ENCODE measurements at places on chromosomes 4 and X.

- peak; percentile 49 for DNase-seq
These were observed 280.6 kb downstream of the PPP3CA start for GRCh38 chr4:101066626-101067170.

GRCh38 chr4:17497890-17498523 lies 13.9 kb downstream of the QDPR start:
- DNase-seq, result no peak

- DNase-seq, result no peak
These were observed 7.0 kb upstream of the BEND4 start for GRCh38 chr4:42159271-42160001.

- DNase-seq, result no peak
These were observed 19.7 kb upstream of the PRPS2 start for GRCh38 chrX:12771445-12772069.

GRCh38 chr4:133866328-133866699 lies 335.3 kb downstream of the PABPC4L start:
- no peak for DNase-seq

DNA sequence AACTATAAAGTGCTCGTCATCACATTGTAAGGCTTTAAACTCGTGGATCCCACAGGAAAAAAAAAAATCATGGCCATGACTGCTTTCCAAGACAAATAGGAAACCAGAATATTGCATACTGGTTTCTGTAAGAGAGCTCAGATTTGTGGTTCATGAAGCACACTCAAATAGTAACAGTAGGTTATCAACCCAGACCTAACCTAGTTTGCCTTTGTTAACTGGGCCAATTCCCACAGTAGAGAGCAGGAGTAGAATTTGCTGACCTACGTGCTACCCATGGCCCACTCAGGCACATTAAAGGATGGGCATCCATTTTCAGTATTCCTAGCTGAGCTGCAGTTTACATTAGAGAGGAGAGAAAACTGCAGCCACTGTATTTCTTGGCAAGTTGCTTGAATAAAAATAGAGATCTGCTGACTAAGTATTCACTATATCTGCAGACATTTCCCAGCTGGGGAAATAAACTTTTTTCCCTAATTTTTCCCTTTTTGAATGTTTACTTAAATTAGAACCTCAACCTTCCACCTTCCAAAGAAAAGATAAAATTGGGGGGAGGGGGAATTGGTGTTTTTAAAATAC lies 218.5 kb downstream of the SPANXN3 start:
- no peak for DNase-seq

DNA sequence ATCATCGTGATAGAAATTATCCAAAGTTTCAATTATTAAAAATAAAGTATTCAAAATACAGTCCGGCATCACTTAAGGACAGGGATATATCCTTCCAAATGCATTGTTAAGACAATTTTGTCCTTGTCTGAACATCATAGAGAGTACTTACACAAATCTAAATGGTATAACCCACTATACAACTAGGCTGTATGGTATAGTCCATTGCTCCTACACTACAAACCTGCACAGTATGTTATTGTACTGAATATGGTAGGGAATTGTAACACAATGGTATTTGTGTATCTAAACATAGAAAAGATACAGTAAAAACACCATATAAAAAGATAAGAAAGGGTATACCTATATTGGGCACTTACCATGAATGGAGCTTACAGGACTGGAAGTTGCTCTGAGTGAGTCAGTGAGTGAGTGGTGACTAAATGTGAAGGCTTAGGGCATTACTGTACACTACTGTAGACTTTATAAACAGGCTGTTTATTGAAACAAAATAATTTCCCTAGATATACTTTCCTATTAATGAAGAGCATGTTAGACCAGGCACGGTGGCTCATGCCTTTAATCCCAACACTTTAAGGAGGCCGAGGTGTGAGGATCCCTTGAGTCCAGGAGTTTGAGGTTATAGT lies 44.8 kb upstream of the PTPN13 start:
- DNase-seq, result no peak

- no peak for DNase-seq
These were observed 89.1 kb downstream of the NAA11 start for GRCh38 chr4:79236785-79237184.

DNA sequence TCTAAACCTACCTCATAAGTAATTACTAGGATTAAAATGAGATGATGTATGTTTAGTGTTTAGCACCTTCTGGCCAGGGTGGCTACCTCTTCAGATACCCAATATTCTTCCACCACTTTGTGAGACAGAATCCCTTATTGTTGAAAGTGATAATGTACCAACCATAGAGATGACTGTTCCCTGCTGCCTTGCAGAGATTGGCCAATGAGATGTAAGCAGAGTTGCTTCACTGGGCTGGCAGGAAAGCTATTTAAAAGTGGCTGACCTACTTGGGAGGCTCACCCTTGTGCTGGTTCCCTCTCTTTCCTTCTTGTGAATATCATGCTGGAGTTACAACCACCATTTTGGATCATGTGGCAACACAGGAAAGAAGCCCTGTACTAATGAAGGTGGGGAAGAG lies 58.9 kb downstream of the TMEM154 start:
- no peak for DNase-seq

DNA sequence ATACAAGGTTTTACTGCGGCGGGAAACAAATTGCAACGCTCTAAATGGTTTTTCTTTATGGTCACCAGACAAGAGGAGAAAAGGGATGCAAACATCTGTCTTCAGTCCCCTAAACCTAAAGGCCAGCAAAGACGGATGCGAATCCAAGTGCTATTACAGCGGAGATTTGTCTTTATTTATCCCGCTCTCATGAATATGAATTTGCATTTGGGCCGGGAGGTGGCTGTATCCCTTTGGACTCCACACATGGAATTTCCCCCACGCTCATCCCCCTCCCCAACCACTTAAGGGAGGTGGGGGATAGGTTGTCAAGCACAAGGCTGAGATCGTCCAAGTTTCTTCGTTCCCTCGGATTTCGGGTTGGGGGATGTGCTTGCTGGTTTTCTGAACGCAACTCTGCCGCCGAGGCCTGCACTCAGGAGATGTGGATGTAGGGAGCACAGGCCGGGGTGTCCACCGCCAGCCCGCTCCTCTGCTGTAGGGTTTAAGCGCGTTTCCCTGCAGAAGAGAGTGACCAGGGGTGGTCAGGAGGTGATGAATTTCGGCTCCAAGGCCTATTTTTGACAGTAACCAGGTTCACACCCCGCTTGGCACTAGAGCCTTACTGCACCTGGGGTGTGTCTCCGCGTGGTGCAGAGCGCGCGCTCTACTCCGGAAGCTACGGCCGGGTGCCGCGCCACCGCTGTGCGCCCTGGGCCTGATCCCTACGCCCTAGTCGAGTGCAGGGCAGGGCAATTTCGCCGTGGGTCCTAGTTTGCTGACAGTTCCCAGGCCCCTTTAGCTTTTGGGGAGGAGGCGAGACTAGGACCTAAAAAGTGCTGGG lies 2.3 kb upstream of the PHOX2B start:
- no peak for DNase-seq

DNA sequence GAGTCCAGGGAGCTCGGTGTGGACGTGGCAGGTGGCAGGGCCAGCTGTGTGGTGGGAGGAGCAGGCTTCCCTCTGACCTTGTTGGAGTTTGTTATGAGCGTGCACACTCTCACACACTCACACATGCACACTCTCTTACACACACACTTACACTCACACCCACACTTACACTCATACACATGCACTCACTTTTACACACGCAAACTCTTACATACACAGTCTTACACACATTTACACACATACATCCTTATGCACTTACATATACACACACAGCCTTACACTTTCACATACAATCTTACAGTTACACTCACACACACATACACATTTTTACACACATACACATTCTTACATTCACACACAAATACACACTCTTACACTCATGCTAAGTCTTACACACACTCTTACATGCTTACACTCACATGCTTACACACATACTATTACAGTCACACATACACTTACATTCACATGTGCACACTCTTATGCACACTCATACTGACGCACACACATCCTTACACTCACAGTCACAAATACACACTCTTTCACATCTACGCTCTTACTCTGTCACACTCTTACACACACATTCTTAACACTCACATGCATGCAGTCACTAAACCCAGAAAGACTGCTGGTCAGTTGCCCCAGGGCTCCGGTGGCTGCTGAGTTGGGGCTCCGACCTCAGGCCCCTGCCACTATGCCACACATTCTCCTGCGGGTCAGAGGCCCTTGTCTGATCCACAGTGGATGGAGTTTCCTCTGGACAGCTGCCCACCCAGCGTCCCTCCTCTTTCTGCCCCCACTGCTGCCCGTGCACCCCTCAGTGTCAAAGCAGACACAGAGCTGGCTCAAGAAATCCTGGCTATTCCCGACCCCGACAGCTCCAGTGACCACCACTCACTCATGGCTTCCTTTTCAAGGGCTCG lies 95.8 kb downstream of the ADRA2C start:
- DNase-seq, result no peak

GRCh38 chr4:87420276-87420830 lies 2.0 kb upstream of the NUDT9 start:
- DNase-seq, result no peak

DNA sequence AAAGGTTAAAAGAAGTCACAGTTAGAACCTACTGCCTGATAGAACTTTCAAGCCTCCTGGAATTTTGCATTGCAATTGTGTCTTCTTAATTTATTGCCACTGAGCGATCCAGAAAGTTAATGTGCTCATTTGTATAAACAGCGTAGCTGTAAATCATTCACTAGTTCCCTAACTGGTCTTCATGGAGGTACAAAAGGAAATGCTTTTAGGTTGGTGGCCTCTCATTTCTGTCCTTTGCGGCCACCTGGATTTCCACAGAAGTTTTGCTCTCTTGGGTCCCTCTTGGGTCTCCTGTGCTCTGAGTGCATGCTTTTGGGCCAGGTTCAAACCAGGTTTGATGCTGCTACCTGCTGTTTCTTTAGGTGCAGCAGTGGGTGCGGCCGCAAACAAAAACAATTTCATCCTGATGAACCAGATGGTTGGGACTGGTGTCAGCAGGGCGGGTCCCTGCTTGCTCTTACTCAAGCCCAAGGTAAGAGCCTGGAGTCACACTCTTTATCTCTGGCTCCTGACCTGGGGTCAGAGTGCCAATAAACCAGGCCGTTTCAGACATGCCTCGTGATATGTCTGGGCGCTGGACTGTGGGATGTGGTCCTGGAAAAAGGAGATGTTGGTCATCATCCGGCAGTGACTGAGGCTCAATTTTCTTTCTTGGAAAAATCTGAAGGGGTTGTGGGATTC lies 270.1 kb downstream of the PTTG2 start:
- DNase-seq, result no peak

GRCh38 chr4:82352825-82353366 lies 20.9 kb downstream of the HNRNPD start:
- DNase-seq, result no peak

GRCh38 chr4:8657381-8658088 lies 65.0 kb downstream of the CPZ start:
- no peak for DNase-seq

DNA sequence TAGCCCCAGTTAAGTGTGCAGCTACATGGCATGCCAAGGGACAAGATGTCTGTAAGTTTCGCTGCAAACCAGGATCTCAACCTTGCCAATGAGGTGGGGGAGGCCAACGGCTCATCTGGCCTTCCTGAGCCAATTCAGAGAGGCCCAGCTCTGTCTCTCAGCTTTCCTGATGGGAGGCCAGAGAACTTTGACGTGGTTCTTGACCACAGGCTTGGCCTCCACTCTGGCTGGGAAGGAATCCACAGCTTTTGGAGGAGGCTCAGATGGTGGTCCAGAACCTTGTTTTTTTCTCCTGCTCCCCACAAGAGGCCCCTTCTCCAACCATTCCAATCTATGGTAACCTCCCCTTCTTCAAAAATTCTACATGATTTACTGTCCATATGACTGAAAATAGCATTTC lies 9.8 kb downstream of the CAPN6 start:
- DNase-seq, result no peak

GRCh38 chr4:9971711-9972110 lies 49.6 kb downstream of the SLC2A9 start:
- peak; percentile 25 for DNase-seq

GRCh38 chr4:15148691-15149090 lies 146.4 kb downstream of the CPEB2 start:
- DNase-seq, result no peak

DNA sequence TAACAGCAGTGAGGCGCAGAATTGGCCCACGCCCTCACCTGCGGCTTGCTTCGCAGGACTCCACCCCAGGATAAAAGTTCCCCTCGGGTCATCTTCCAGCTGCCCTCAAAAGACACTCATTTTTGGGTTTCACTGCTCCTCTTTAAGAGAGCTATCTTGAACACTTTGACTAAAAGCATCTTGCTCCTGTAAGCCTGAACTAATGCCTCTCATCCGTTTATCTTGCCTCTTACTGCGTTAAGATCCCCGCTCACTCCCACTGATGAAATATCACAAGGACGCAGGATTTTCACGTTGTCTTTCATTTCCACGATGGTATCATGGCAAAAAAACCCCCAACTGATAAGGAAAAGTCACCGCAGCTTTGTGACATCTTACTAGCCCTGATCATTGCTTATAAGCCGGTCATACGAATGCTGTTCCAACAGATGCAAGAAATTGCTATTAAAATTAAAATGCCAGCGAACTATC lies 591 bp upstream of the ACSL4 start:
- DNase-seq, result no peak

DNA sequence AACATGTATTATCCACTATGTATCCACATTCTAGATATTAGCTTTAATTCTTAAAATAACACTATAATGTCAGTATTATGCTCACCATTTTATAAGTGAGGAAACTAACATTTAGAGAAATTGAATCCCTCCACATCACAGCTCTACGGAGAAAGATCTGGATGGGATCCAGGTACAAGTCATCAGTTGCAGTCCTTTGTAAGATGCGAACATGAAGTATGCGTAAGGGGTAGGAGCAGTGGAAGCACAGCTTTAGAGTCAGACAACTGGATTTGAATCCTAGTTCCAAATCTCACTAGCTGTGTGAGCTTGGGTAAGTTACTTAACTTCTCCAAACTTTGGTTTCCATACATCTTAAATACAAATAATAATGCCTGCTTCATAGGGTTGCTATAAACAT lies 162.5 kb downstream of the ATP10D start:
- DNase-seq, result no peak

GRCh38 chrX:82589410-82589809 lies 918.7 kb upstream of the POU3F4 start:
- no peak for DNase-seq

GRCh38 chr4:100633269-100633668 lies 115.4 kb upstream of the EMCN start:
- no peak for DNase-seq

GRCh38 chrX:115966920-115967319 lies 203.6 kb upstream of the AGTR2 start:
- DNase-seq, result no peak

DNA sequence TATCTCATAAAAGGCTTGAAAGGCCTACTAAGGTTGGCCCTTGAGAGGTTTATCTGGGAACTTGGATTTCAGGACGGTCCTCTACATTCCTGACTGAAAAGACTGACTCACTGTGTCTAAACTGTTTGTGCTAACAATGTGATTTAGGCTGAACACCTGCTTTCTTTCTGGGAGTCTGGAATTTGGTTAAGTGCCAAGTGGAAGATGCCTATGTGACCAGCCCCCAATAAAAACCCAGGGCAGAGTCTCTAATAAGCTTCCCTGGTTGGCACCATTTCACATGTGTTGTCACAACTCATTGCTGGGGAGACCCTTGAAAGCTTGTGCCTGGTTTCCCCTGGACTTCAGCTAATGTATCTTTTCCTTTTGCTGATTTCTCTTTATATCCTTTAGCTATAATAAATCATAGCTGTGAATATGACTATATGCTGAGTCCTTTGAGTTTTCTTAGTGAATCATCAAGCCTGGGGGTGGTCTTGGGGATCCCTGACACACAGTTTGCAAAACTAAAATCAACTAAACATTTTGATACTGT lies 55.1 kb downstream of the GPR82 start:
- DNase-seq, result no peak

- DNase-seq, result no peak
These were observed 34.2 kb downstream of the KLHL34 start for GRCh38 chrX:21623778-21624501.

All from NCI-H1930 (cell line).